H9 (cell line): ENCODE measurements at places on chromosomes 7 and 10.

- no peak overlapping the region for H3K4me3 ChIP-seq
- peaks cover 32% of the 10 kb centered on the region for H3K36me3 ChIP-seq
- H3K27me3 ChIP-seq, result no peaks in the 10 kb centered on the region
- H3K27ac ChIP-seq, result peak overlapping the region; percentile 13
These were observed 5.2 kb downstream of the FAM133B start for GRCh38 chr7:92584953-92585352.

GRCh38 chr10:87862679-87863052 is 667 bp downstream of the KLLN start:
- peaks cover 5% of the 10 kb centered on the region for H3K36me3 ChIP-seq
- no peaks in the 10 kb centered on the region for H3K4me1 ChIP-seq
- H3K27ac ChIP-seq, result peak overlapping the region; percentile 49
- H3K27me3 ChIP-seq, result no peaks in the 10 kb centered on the region

DNA sequence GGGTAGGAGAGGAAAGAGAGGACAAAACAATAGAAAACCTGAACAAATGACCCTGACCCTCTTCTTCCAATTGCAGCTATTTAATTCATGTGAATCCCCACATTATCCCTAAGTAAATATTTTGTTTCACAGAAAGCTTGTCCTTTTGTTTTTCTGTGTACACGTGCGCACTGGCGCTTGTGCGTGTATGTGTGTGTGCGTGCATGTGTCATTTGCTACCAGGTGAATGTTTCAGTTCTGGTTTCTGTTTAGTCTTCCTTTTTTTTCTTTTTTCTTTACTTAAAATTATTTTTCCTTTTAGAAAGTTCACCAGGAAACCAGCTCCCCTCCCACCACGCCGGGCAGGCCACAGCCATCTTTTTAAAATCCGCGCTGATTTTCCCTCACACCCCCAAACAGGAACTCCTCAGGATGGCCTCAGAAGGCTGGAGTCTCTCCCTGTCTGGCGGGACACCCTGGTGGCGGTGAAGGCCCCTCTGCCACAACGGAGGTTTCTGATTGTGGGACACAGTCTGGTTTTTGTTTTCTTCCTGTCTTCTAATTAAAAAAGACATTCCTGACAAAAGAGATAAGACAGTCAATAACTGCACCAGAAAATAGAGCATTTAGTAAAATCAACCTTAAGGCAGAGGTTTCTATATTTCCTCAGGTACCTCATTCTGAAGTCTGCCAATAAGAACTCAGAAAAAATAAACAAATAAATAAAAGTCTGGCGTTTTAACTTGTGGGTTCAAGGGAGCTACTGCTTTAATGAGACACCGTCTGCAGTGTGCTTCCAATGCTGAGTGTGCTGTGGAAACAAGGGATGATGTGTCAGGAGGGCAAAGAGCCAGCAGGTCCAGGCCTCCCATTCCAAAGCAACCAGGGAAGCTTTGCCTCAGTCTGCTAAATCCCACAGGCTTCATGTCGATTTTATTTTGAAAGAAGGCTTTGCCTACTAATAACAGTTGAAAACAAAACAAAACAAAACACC is 17.4 kb downstream of the IRF5 start:
- H3K27ac ChIP-seq, result peak overlapping the region; percentile 26
- peaks cover 69% of the 10 kb centered on the region for H3K36me3 ChIP-seq
- peaks cover 5% of the 10 kb centered on the region for H3K4me1 ChIP-seq
- DNase-seq, result no peak

DNA sequence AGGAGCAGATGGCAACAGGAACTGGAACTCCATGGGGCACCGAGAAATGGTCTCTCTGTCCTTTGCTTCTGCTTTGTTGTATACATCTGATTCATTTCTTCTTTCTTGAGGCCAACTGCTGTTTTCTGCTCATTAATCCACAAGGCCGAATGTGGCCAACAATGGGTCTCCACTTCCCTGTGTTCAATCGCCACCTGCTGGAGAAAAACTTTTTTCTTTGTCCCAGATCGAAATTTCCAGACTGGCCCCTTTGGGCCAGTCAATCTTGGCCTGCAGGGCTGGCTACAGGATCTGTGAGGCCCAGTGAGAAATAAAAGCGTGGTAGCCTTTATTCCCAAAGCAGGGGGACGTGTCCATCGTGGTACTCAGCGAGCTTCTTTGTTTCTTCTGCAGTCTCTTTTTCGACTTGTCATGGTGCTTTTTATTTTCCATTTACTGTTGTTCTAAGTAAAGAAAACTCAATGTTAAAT is 58.8 kb downstream of the PARP12 start:
- H3K36me3 ChIP-seq, result no peaks in the 10 kb centered on the region
- DNase-seq, result peak; percentile 62
- H3K27ac ChIP-seq, result no peak overlapping the region
- H3K4me1 ChIP-seq, result no peaks in the 10 kb centered on the region
- H3K4me3 ChIP-seq, result no peak overlapping the region

DNA sequence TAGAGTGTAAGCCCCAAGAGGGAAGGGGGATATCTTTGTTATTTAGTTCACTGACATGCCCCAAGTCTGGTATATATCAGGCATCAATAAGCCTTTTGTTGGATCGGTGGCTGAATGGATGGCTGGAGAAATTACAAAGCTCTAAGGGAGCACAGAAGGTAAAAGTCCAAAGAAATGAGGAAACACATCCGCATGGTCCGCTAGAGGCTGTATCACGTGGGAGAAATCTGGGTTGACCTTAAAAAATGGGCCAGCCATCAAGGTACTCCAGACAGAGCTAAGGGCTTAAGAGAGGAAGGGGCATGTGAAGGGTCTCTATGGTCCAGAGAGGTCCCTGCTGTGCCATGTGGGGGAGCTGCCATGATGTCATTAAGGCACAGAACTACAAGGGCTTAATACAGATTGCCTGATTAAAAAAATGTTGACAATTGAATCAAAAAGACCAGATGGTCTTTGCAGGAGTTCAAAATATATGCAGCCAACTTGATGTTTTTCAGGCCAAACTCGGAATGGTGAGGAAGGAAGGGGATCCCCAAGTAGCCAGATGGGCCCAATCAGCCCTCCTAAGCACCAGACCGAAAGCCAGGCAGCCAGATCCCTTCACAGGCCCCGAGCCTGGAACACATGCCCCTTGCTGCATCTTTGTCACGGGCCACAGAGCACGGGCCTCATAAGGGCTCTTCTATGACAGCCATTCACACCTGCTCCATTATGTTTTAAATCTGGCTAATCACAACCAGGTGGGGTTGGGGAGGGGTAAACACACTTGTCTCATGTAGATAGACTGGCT is 31.9 kb downstream of the SCRN1 start:
- DNase-seq, result no peak
- H3K27ac ChIP-seq, result no peak overlapping the region
- H3K4me1 ChIP-seq, result no peaks in the 10 kb centered on the region

- no peak overlapping the region for H3K4me3 ChIP-seq
- peaks cover 69% of the 10 kb centered on the region for H3K36me3 ChIP-seq
- H3K27ac ChIP-seq, result no peak overlapping the region
- H3K4me1 ChIP-seq, result no peaks in the 10 kb centered on the region
- DNase-seq, result no peak
- H3K27me3 ChIP-seq, result no peaks in the 10 kb centered on the region
These were observed 16.4 kb upstream of the RUFY2 start for GRCh38 chr10:68423522-68423921.

DNA sequence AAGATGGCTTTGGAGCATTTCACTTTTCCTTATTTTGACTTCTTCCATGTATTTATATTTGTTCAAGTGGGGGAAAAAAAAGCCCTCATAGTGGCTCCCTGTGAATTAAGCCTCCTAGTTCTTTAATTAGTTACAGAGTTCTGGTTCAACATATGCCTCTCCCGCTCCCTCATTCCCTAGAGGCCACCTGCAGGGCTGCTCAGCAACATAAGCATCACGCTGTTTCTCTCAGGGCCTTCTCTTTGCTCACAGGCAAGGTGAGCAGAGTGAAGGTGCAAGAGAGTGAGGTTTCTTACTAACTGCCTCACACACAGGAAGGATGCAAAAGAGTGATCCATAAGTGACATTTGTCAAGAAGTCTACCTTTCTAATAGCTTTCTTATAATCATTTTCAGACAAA is 196.7 kb downstream of the SEMA3E start:
- H3K27ac ChIP-seq, result peak overlapping the region; percentile 68
- H3K4me3 ChIP-seq, result no peak overlapping the region
- H3K27me3 ChIP-seq, result no peaks in the 10 kb centered on the region
- H3K36me3 ChIP-seq, result no peaks in the 10 kb centered on the region
- peak; percentile 40 for DNase-seq

GRCh38 chr7:42020061-42020460 is 216.9 kb downstream of the GLI3 start:
- no peak overlapping the region for H3K4me3 ChIP-seq
- no peaks in the 10 kb centered on the region for H3K4me1 ChIP-seq
- H3K27ac ChIP-seq, result no peak overlapping the region
- H3K27me3 ChIP-seq, result no peaks in the 10 kb centered on the region

DNA sequence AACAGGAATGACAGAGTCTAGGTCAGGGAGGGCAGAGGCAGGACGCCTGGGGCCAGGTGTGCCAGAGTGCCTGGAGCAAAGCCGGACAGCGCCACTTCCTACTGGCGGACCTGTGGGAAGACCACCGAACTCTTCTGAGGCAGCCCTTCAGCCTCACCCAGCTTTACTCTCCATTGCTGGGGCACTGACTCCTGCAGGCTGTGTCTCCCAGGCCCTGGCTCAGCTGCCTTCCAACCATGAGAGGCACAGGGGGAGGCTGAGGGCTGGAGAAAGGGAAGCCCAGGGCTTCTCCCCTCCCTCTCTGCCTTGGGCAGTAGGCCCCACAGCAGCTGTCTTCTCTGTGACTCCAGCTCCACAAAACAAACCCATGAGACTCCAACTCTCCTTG is 139.6 kb upstream of the UNC5B start:
- H3K27me3 ChIP-seq, result no peaks in the 10 kb centered on the region
- DNase-seq, result no peak
- peaks cover 2% of the 10 kb centered on the region; the same call in 1 of the 2 replicates for H3K4me1 ChIP-seq
- H3K36me3 ChIP-seq, result no peaks in the 10 kb centered on the region
- no peak overlapping the region for H3K27ac ChIP-seq

- no peak overlapping the region for H3K4me3 ChIP-seq
- H3K27ac ChIP-seq, result no peak overlapping the region
- H3K4me1 ChIP-seq, result no peaks in the 10 kb centered on the region
- no peaks in the 10 kb centered on the region for H3K27me3 ChIP-seq
- no peak for DNase-seq
These were observed 81.5 kb downstream of the SRPK2 start for GRCh38 chr7:105307163-105307672.

DNA sequence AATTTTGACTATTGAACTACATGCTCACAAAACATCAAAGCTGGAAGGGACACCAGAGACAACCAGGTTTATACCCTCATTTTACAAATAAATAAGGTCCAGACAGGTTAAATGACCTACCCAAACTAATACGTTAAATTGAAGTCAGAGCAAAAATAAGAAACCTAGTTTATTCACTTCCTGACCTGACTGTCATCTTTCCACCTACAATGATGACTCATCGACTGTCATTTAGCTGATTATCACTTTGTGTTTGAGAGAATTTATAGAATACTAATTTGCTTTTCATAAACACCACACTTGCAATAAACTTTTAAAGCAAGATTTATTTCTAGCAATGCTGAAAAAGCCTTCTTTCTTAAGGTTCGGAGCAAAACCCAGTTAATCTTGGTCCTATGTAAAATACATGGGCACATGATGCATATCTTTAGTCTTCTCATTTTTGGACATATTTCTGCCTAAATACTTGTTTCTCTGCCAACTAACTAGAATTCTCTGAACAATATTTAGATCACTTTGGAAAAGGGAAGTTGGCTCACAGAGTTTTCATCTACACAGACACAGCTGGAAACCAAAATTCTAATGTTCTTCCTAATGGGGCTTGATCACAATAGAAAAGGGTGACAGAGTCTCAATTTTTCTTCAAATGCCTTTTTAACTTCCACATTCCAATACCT is 16.7 kb upstream of the LRRN3 start:
- no peak overlapping the region for H3K27ac ChIP-seq
- no peak overlapping the region for H3K4me3 ChIP-seq
- H3K4me1 ChIP-seq, result no peaks in the 10 kb centered on the region; the same call in 1 of the 2 replicates
- H3K27me3 ChIP-seq, result no peaks in the 10 kb centered on the region
- DNase-seq, result no peak
